Osteoblast (primary cell): ENCODE measurements at places on chromosomes 13 and 19. TPM values are rescaled to one million over a fixed set of nuclear protein-coding genes. Genes with fewer than 3 reads are reported as not detected.

DNA sequence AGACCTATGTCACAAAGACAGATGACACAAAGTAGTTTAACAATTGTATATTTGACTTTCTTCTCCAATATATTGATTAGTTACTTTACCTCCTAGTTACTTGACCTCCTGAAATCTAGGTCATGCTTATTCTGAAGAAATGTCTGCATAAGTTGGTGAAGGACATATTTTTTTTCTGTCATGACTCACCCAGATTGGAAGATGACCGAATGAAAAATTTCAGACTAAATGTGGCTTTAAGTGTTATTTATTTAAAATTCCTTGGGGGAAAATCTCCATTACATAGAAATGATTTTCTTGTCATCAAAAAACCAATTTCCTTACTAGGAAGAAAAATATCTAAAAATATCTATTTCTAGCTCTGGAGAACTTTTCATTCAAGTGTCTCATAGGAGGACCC is 217.1 kb downstream of the POSTN start:
- no peak for DNase-seq
- H3K4me1 ChIP-seq, result peaks cover 31% of the 10 kb centered on the region
- H3K27ac ChIP-seq, result peak overlapping the region; percentile 73
- no peaks in the 10 kb centered on the region for H3K36me3 ChIP-seq
- no peaks in the 10 kb centered on the region for H3K27me3 ChIP-seq
- H3K4me3 ChIP-seq, result no peak overlapping the region

DNA sequence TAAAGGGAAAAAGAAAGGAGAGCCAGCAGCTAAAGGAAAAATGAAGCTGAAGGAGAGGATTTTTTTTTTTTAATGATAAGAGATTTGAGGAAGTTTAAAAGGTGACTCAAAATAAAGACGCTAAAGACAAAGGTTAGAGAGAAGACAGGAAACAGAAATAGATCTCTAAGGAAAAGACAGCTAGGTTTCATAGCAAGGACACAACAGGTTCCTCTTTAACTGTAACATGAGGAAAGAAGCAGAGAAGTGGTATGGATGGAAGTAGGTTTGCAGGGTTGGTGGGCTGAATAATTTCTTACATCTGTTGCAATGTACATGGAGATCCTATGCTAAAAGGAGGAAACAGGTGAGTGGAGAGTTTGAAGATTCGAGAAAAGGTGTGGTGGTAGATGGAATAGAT is 107.5 kb downstream of the MYCBP2 start:
- no peak for DNase-seq
- no peak overlapping the region for H3K4me3 ChIP-seq
- H3K36me3 ChIP-seq, result no peaks in the 10 kb centered on the region
- no peak overlapping the region for H3K27ac ChIP-seq
- H3K27me3 ChIP-seq, result no peaks in the 10 kb centered on the region
- H3K4me1 ChIP-seq, result no peaks in the 10 kb centered on the region

DNA sequence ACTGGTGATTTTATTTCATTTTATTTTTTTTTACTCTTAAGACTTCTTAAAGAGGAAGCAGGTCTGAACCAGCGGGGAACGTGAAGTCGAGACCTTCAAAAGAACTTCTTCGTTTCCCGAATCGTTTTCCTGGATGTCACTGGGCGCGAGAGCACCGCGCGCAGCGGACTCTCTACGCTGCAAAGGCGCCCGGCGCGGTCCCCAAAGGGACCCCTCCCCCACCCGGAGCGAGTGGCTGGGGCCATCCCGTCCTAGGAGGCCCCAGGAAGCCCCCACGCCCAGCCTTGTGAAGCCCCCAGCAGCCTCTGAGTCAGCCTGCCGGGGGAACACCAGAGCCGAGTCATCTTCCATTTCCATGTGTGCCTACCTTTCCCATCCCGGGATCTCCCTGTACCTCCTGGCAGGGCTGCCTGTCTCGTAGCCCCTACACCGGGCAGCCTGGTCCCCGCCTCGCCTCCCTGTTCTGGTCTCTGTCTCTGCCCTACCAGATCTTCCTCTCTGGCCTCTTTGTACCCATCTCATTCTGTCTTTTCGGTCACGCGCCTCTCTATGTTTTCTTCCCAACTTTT is 608 bp downstream of the CD70 start:
- H3K27me3 ChIP-seq, result peaks cover 60% of the 10 kb centered on the region
- peaks cover 4% of the 10 kb centered on the region for H3K4me1 ChIP-seq
- H3K27ac ChIP-seq, result no peak overlapping the region

- H3K4me3 ChIP-seq, result no peak within 1 kb of the TSS
- peak; percentile 96 for DNase-seq
- H3K36me3 ChIP-seq, result no peaks in the 10 kb centered on the region
These were observed at the start of gene SLC8A2 for GRCh38 chr19:47471733-47472457. TSS of gene SLC8A2 (minus strand) at chr19:47471893. CDS start at chr19:47466403, 5,490 bp downstream.

DNA sequence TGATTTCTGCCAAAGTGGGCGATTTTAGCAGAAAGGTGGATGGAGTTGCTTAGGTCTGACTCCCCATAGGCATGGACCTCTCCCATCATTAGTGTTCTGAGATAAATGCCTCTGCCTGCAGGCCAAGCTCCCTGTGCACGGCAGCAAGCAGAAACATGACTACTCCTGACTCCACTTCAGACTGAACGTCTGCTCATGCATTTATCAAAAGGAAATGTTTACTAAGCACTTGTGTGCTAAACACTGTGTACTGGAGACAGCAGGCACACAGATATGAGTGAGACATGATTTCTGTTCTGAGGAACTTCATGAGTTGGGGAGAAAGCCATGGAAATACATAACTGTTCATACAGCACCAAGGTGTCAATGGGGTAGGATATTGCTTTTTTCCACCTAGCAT is 149.6 kb downstream of the MIPEP start:
- H3K27me3 ChIP-seq, result no peaks in the 10 kb centered on the region
- H3K36me3 ChIP-seq, result no peaks in the 10 kb centered on the region
- DNase-seq, result no peak
- H3K27ac ChIP-seq, result no peak overlapping the region
- H3K4me3 ChIP-seq, result no peak overlapping the region

DNA sequence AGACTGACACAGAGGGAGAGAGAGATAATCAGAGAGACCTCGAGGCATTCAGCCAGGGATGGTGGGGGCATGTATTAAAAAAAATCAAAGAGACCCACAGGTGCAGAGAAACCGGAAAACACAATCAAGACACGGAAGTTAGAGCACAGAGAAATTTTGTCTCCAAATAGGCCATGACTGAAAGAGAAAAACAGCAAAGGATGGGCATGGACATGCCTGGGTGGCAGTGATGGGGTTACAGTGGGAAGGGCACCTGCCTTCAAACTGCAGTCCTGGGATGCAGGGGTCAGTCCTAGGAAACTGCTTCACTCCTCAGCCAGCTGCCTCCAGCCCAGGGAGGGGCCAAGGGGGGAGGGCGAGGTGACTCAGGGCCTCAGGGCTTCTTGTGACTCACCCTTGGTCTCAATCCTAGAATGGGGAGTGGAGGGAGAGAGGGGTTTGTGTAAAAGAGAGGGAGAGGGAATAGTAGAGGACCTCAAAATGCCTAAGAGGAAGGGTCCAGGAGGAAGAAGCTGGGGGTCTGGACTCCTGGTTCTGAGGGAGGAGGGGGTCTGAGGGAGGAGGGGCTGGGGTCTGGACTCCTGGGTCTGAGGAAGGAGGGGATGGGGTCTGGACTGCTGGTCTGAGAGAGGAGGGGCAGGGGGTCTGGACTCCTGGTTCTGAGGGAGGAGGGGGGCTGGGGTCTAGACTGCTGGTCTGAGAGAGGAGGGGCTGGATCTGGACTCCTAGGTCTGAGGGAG is 3.6 kb upstream of the KCNN4 start:
- H3K4me1 ChIP-seq, result peaks cover 32% of the 10 kb centered on the region
- no peak overlapping the region for H3K4me3 ChIP-seq
- no peaks in the 10 kb centered on the region for H3K27me3 ChIP-seq
- peak overlapping the region; percentile 49 for H3K27ac ChIP-seq
- DNase-seq, result peak; percentile 98

GRCh38 chr13:44158098-44158521 is 215.5 kb upstream of the SERP2 start:
- H3K27ac ChIP-seq, result no peak overlapping the region
- H3K4me1 ChIP-seq, result peaks cover 28% of the 10 kb centered on the region
- H3K27me3 ChIP-seq, result no peaks in the 10 kb centered on the region
- no peak overlapping the region for H3K4me3 ChIP-seq
- no peaks in the 10 kb centered on the region for H3K36me3 ChIP-seq
- no peak for DNase-seq

GRCh38 chr19:480016-480855 is 16.1 kb upstream of the MADCAM1 start:
- peaks cover 4% of the 10 kb centered on the region for H3K27me3 ChIP-seq
- H3K4me1 ChIP-seq, result no peaks in the 10 kb centered on the region
- DNase-seq, result peak; percentile 98
- H3K27ac ChIP-seq, result no peak overlapping the region
- no peaks in the 10 kb centered on the region for H3K36me3 ChIP-seq
- peak overlapping the region; percentile 60 for H3K4me3 ChIP-seq

- no peaks in the 10 kb centered on the region for H3K27me3 ChIP-seq
- H3K4me3 ChIP-seq, result no peak overlapping the region
- no peaks in the 10 kb centered on the region for H3K36me3 ChIP-seq
- no peak for DNase-seq
- no peak overlapping the region for H3K27ac ChIP-seq
These were observed 16.2 kb upstream of the MBNL2 start for GRCh38 chr13:97205982-97206381.

DNA sequence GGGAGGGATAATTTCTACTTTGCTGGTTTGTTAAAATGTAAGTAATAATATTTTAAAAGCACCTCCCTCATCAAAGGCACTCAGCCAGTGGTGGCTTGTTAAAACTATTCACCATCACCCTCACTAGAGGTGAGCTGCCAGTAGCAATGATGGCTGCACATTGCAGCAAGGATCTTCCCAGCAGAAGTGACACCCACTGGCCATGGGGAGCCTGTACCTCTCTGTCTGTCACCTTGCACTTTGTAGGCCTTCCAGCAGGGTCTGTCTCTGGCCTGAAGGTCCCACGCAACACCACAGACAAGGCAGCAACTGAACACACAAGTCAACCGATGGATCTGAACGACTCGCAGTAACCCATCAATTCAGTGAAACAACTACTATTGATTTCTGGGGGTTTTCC is 47.3 kb upstream of the C13orf42 start:
- no peaks in the 10 kb centered on the region for H3K4me1 ChIP-seq
- no peak overlapping the region for H3K27ac ChIP-seq
- no peak for DNase-seq
- H3K36me3 ChIP-seq, result no peaks in the 10 kb centered on the region
- no peaks in the 10 kb centered on the region for H3K27me3 ChIP-seq

GRCh38 chr13:110472904-110473563 is 88.5 kb downstream of the RAB20 start:
- H3K36me3 ChIP-seq, result peaks cover 90% of the 10 kb centered on the region
- no peak overlapping the region for H3K27ac ChIP-seq
- no peak for DNase-seq
- H3K4me3 ChIP-seq, result no peak overlapping the region
- H3K4me1 ChIP-seq, result peaks cover 6% of the 10 kb centered on the region
- H3K27me3 ChIP-seq, result no peaks in the 10 kb centered on the region

DNA sequence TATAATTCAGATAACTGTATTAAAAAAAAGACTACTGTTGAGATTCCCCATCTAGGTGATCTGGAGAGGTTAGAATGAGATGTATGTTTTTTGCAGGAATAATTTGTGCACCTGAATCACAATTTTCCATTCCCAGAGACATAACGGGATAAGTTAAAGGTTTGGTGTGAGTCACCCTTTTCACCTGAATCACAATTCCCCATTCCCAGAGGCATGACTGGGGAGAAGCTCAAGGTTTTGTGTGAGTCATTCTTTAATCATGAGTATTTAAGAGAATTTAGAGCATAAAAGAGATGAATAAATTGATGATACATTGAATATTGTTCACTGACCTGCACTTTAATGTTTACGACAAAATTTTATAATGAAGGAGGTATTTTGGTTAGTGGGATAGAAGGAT is 9.0 kb downstream of the OR7A5 start:
- H3K4me3 ChIP-seq, result no peak overlapping the region
- no peak for DNase-seq
- no peaks in the 10 kb centered on the region for H3K4me1 ChIP-seq
- no peaks in the 10 kb centered on the region for H3K27me3 ChIP-seq

DNA sequence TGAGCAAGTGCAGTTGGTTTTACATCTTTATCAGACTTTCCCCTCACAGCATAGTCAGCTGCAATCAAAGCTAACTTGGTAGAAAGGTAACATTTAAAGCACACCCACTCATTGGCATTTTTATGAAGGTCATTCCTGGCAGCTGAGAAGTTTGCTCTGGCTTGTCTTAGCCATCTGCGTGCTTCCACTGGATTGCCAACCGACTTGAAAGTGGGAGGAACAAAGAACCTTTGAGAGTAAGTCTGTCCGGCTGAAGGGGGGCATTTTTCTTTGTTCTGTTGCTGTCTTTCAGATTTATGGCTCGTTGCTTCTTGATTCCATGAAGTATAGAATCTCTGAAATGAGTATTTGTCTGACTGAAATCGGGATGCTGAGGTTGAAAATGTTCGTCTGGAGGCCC is 103.1 kb downstream of the SACS start:
- no peaks in the 10 kb centered on the region for H3K4me1 ChIP-seq
- H3K4me3 ChIP-seq, result no peak overlapping the region
- peaks cover 18% of the 10 kb centered on the region for H3K36me3 ChIP-seq
- DNase-seq, result no peak
- H3K27me3 ChIP-seq, result no peaks in the 10 kb centered on the region

DNA sequence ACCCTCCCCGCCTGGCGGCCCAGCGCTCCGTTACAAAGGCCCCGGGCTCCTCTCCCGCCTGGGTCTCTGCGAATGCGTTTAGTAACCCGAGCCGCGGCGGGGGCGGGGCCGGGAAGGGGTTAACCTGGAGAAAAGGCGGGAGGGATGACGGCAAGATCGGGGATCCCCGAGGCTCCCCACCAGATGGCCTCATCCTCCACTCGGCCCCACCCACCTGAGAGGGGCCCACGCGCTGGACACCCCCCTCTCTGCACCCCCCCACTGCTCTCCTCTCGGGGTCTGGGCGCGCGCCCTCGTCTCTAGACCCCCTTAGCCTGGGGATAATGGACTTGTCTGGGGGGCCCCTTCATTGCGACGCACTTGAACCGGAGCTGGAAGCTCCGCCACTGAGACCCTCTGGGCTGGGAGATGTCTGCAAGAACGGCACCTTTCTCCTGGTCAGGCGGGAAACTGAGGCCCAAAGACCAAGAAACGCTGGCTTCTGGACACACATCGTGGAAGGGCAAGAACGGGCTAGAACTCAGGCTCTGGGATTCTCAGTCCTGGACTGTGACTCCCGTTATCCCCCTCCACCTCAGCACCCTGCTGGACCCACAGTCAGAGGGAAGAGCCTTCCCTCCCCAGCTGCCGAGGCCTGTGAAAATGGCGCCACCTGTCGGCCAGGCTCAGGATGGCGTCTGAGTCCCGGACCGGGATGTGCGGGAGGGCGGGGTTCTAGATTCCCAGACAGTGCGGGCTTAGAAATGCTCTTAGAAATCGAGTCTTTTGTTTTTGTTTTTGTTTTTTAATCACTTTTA is 2.9 kb upstream of the LTBP4 start:
- H3K27me3 ChIP-seq, result peaks cover 25% of the 10 kb centered on the region
- no peaks in the 10 kb centered on the region for H3K36me3 ChIP-seq
- H3K4me1 ChIP-seq, result peaks cover 38% of the 10 kb centered on the region
- peak; percentile 99 for DNase-seq

- peak overlapping the region; percentile 38 for H3K27ac ChIP-seq
- H3K36me3 ChIP-seq, result no peaks in the 10 kb centered on the region
- DNase-seq, result peak; percentile 88
These were observed 55.1 kb upstream of the C1QTNF9 start for GRCh38 chr13:24254146-24254841.

Gene PRR12
- 2.2 and 2.9 TPM in 2 replicates for total RNA-seq

Gene ZNF558
- total RNA-seq, result 23.6 and 24.6 TPM in 2 replicates

Gene ELL
- 17.1 and 18.5 TPM in 2 replicates for total RNA-seq

Gene CD37
- total RNA-seq, result 0.36 TPM in 1 of 2 replicates, not detected in the other

Gene PRKACA
- total RNA-seq, result 45.6 and 56.3 TPM in 2 replicates
